ENCODE measurements at places on chromosomes 13 and 19.

- DNase-seq = no peak
Measured at GRCh38 chr13:51006067-51006845, 96.7 kb downstream of the RNASEH2B start.

DNA sequence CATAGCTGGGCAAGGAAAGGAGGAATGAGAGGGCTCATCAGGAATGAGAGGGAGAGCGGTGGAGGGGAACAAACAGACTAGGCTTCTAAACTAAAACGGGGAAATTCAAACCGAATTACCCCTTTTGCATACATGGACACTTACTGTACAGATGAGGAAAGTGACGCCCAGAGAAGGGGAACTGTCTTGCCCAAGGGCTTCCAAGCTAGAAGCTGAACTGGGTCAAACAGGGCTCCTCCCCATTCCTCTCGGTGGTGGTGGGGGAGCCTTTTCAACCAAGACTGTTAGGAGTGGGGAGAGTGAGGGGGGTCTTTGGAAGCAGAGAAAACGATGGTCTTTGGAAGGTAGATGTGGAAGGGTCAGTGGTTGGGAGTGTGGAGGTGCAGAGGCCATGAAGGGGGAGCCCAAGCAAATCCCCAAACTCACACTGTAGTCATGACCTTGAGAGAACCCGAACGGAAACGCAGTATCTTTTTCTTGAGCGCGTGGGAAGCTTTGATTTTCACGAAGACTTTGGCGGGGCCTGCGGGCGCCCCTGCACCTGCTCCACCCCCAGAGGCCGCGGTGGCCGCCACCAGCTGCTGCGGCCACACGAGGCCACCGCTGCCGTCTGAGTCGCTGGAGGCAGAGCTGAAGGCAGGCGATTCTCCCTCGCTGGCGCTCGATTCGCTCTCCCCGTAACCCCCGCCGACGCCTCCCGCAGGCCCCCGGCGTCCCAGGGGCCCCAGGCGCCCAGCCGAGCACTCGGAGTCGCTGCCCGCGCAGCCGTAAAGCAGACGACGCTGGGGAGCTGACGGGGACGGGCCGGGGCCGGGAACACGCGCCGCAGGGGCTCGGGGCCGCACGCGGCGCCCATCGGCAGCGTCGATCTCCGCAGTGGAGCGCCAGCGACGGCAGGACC is 12.3 kb upstream of the GNG8 start:
- no peak for DNase-seq

DNA sequence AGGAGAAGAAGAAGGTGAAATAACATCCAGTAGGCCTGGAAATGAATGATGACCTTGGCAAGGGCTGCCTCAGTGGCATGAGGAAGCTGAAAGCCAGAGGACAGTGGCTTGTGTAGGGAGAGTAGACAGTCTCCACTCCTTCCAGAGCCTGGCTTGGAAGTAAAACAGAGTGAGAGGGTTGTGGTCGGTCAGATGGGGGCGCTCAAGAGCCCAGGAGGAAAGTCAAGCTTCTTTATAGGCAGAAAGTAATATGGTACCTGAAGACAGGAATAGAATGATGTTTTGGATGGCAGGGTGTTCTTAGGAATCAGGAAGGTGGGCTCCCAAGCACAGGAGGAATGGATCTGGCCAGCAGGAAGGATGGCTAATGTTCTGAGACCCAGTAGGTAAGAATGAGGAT is 75.1 kb upstream of the TSC22D1 start:
- peak; percentile 7 for DNase-seq

GRCh38 chr13:65497265-65497664 is 1732.9 kb downstream of the PCDH9 start:
- no peak for DNase-seq

- DNase-seq = no peak
Measured at GRCh38 chr19:48997972-48998371, 4.3 kb downstream of the RUVBL2 start.

DNA sequence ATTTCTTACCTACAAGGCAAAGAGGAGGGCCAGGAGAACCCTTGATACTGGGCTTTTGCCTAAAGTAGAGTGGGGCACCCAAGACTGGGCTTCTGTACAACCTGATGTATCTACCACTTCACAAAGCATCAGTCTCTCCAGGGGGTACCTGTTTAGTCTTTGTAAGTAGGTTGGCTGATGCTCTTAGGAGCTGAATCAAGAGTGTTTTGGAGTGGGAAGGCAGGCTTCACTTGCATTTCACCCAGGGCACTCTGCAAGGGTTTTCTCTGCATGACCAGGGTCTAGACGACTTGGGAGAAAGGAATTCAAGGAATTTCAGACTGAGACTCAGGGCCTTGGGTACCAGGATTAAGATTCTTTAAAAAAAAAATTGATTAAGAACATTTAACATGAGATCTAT is 361.5 kb downstream of the RFC3 start:
- DNase-seq = no peak

- DNase-seq = no peak
Measured at GRCh38 chr13:112843392-112844111, 125.5 kb upstream of the MCF2L start.

GRCh38 chr13:33940256-33940655 is 122.3 kb downstream of the RFC3 start:
- no peak for DNase-seq

DNA sequence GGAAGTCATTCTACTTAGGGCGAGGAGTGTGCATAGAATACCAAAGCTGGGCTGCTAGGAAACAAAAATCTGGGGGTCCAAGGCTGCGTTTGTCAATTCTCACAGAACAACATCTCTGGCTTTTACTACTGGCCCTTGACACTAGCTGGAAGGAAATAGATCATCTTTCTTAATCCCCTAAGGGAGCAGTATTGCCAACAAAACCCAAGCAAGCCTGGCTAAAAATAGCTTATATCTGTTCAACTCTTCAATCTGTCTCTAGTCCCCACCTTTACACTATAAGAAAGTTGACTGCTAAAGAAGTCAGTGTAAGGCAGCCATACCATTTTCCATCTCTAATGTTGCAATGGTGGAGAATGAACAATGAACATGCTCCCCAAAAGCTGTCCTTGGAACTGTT is 107.8 kb upstream of the SPRY2 start:
- no peak for DNase-seq

DNA sequence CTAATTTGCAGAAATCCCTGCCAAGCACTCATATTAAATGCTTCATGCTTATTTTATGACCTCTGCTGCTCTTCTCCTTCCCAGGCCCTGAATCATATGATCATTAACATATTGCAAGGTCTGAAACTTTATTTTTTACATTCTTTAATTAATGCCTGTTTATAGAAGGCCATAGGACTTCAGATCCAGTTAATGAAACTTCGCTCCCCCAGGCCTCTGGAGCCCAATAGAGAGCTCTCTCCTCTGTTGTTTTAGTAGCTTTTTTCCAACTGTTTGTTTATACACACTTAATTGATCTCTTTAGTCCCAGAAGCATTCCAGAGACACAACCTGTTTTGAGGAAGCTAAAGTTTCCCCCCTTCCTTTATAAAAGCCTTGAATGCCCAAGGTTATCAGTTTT is 68.3 kb downstream of the DACH1 start:
- DNase-seq = no peak

DNA sequence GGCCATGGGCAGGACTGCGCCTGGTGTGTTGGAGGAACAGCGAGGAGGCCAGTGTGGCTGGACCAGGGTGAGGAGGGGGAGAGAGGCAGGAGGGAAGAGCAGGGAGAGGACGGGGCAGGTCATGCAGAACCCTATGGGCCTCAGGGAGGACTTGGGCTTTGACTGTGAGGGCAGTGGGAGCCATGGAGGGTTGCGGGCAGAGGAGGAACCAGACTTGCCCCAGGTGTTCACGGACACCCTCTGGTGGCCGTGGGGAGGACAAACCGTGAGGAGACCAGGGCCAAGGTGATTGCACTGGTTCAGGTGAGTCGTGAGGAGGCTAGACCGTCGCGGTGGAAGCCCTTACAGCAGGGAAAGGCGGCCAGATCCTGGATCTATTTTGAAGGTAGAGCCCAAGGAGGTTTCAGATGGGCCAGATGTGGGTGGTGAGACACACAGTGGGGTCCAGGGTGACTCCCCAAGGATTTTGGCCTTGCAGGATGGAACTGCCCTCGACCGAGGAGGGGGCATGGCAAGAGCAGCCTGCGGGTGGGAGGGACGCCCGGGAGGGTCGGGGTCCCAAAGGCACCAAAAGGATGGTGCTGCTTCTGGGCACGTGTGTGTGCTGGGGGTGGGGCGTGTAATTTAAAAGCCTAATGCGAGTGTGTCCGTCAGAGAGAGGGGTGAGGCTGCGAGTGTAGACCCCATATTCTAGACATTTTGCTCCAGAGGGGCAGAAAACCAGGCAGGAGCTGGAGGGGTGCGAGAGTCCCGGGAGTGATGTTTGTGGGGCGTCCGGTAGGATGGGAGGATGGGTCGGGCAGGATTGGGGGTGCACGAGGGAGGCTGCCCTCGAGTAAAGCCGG is 2.7 kb upstream of the REXO1 start:
- DNase-seq = no peak

DNA sequence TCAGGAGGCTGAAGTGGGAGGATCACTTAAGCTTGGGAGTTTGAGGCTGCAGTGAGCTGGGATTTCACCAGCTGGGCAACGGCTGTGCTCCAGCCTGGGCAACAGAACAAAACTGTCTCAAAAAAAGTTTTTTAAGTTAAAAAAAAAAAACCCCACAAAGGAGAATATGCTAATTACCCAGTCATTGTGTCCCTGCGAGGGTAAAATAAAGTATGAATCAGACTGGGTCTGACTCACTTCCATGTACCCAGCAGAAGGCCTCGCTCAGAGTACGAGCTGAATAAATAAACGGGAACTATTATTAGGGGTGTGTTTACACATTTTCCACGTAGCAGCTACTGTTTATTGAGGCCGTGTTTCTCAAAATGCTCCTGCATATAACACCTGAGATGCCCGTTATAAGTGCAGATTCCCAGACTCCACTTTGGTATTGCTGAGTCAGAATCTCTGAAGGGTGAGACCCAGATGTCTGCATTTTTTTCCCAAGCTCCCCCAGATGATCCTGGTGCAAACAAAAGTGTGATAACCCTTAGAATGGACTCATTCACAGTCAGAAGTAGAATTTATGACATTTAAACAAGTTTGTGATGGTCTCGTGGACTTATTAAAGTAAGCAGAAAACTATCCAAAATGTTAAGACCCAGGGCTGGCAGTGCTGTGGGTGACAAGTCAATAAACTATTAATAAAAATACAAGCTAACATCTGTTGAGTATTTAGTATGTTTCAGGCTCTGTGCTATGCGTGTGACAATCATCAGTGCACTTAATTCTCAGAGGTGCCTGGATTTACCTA is 28.2 kb downstream of the KCNC3 start:
- no peak for DNase-seq

DNA sequence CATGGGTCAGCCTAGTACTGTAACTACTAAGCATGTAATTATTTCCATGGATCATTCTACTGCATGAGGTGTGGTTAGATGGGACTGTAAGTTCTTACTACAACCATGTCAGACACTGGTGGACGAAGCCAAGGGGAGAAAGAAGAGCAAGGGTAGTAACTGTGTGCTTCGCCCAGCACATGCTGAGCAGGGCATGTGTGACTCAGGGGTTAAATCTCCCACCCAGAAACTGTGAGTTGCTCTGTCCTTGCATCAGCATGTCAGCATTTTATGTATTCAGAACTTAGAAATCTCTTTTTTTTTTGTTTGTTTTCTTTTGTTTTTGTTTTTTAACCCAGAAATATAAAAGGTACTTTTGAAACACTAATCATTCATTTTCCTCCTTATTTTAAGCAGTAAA is 436.6 kb upstream of the KLF12 start:
- peak; percentile 4 for DNase-seq

GRCh38 chr19:2198317-2198716 is 34.6 kb downstream of the DOT1L start:
- no peak for DNase-seq

GRCh38 chr19:14544977-14545715 is 15.8 kb downstream of the TECR start:
- no peak for DNase-seq

- no peak for DNase-seq
Measured at GRCh38 chr13:98689347-98689968, 63.0 kb downstream of the SLC15A1 start.

DNA sequence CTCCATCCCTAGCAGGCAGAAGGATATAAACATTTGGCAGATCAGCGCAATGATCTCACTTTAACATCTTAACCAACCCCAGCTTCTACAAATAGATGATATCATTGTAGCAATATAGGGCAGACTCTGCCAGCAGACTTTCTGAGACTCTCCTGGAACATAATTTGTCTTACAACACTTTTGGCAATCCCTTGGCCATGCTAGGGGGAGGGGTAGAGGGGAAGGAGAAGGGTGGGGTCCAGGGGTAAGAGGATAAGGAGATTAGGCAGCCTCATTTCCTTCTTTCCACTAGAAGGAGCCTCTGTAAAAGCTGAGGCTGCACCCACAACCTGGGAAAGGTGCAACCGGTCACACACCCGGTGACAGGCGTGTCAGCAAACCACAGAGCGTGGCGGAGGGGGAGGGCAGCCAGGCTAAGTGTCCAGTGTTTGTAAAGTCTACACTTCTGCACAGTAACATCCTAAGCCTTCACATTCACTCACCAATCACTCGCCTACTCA is 8.7 kb upstream of the UBAC2 start:
- DNase-seq = peak; percentile 59

GRCh38 chr13:84873951-84874350 is 925.3 kb downstream of the SLITRK6 start:
- no peak for DNase-seq

DNA sequence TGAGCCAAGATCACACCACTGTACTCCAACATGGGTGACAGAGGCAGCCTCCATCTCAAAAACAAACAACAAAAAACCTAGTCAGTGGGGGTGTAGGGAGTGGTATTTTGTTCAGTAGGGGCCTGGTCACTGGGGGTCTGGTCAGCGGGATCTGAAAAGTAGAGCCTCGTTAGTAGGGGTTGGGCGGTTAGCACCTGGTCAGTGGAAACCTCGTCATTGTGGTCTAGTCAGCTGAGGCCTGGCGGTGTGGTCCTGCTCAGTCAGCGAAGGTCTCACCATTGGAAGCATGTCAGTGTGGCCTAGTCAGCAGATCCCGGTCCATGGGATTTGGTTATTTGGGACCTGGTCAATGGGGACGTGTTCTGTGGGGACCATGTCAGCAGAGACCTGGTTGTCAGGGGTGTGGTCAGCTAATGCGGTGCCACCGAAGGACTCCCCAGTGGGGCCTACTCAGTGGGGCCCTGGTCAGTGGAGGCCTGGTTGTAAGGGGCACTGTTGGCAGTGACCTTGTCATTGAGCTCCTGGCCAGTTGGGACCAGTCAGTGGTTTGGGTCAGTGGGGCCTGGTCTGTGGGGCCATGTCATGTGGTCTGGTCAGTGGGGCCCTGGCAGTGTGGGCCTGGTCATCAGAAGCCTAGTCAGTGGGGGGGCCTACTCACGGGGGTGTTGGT is 63.0 kb upstream of the TPM4 start:
- DNase-seq = no peak

Data from erythroblast (primary cell).